ENCODE measurements at places on chromosomes 6 and 20.

GRCh38 chr20:14785065-14785743, 447.8 kb upstream of the FLRT3 start:
- DNase-seq: no peak

DNA sequence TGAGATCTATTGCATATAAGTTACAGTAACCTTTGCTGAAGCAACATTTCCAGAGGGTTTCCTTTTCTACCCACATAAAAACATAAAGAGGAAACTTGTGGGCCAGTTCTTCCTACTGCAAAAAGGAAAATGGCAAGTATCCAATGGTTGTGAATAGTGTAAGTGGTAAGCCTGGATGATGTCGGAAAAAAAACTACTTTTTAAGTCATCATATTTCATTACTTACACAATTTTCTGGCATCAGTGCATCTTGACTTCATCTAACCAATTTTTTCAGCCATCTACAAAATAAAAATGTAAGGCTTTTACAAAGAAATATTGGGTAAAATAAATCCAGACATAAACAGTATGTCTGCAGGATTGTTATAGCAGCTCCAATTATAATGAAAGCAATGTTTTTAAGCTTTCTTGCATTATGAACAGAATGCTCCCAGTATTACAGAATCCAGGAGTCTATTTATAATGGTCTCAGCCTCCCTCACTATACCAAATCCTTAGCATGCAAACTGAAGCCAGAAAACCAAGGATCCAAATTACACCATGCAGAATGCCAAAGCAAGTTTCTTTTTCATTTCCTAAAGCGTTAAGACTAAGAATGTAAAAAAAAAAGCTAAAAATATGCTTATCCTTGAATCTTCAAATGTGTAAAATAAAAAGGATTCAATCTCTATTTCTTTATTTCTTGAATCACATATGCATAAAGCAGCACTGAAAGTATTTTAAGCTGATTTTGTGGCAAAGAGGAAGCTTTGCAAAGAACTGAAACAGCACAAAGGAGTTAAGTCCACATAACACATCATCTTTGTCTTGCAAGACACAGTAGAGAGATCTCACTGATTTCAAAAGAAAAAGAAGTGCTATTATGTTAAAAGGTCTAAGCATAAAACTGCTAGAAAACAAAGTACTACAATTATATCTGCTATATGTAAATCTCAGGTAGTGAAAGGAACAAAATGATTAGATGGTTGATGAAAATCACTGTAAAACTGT, 126.8 kb upstream of the HMGCLL1 start:
- no peak for DNase-seq

DNA sequence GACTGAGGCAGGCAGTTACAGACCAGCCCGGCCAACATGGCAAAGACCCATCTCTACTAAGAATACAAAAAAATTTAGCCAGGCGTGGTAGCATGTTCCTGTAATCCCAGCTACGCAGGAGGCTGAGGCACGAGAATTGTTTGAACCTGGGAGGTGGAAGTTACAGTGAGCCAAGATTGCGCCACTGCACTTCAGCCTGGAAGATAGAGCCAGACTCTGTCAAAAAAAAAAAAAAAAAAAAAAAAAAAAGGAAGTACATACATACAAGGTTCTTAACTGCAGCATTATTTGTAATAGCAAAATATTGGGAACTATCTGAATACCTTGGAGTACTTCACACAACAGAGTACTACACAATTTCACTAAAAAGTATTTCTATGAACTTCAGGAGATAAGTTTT, 183.5 kb upstream of the OLIG3 start:
- no peak for DNase-seq

DNA sequence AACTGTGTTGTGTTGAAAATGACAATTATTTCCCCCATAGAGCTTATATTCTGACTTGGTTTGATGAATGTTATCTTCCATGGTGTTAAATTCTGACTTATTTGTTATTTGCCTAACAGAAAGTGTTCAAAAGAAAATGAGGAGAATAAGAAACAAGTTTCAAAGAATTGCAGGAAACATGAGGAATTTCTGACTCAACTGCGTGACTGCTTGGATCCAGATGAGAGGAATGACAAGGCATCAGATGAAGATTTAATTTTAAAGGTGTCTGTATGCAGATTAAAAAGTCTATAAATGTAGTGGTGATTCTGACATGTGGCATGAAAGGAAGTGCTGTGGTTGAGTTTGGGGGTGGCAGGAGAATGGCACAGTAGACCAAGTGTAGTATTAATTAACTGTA, 50.6 kb downstream of the CCDC170 start:
- peak; percentile 3 for DNase-seq

DNA sequence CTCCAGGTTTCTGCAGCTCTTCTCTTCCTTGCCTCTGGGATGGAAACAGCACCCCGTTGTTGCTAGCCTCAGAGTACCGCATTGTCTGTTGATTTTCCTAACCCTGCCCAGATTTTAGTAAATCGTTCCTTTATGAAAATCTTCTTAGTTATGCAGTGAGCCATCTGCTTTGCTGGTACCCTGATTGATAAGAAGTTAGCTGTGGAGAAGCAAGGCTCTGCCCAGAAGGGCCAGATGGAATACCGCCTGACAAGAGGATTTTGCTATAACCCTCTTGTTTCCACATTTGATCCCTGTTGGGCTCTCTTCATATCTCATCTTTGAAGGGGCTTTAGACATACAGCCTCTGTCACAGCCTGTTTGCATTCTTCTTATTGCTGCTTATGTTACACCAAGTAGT, 229.0 kb downstream of the CDKAL1 start:
- no peak for DNase-seq

DNA sequence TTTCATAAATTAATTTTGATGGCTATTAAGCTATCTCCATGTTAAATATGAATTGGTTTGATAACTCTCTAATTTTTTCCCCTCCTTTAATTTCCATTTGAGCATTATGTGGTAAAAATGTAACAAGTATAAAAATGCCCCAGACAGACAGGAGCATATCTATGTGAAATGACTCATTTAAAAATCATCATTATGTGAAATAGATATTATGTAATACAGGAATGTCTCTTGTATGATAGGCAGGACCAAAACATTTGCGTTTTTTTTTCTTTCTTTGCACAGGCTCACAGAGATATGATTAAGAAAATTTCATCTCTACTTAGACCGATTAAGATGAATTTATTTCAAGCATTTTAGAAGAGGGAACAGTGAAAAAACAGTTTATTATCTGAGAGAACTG, 95.8 kb downstream of the AKAP7 start:
- DNase-seq: no peak

- DNase-seq: no peak
Measured at GRCh38 chr6:87669051-87669450, 33.0 kb downstream of the AKIRIN2 start.

GRCh38 chr6:21587179-21587960, 6.2 kb upstream of the SOX4 start:
- DNase-seq: peak; percentile 11

DNA sequence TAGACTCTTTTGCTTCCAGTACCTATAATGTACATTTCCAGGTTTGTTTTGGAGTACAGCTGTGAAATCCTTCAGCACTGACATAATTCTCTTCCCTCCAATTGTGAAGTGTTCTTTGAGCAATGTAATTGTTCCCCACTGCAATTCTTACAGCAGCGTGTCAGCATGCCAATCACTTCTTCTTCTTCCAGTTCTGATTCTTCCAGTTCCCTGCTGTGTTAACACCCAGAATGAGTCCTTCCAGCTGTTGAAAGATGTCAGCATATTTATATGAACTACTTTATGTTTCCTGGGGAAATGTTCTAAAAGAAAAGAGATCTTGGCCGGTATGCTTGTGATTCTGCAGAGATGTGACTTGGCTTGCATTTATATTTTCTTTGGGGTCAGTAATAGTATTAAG, 213.9 kb downstream of the UNC5CL start:
- DNase-seq: no peak

DNA sequence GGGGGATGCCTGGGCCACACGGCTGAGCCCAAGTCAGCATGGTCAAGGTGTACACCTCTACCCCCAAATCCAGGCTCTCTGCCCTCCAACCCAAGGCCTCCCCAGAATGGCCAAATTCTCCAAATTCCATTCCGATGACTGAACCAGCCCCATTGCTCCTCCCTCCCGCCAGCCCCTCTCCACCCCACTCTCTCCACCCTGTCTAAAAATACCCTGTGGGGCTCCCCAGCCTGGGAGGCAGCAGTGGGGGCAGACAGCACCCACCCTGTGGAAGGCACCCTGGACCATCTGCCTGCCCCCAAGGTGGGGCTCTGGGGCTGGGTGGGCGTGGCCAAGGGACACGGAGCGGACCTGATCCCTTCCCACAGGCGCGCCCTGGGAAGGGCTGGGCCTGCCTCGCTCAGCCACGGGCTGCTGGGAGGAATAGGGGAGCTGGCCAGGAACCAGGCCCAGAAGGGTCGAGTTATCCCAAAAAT, 11.4 kb downstream of the TEAD3 start:
- peak; percentile 41 for DNase-seq

DNA sequence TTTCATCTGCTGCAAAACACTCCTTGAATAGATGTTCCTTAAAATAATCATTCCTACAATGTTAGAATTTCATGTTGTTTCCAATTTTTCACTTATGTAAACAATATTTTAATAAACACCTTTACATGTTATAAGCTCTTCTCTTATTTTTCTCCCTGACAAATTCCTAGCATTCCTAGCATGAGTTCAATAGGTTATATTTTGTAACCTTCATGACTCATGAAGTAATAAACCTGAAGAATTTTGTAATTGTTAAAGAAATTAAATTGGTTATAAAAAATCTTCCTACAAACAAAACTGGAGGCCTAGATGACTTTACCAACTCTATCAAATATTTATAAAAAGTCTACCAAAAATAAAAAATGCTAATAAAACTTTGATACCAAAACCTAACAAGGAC, 66.3 kb downstream of the NT5E start:
- DNase-seq: peak; percentile 23

DNA sequence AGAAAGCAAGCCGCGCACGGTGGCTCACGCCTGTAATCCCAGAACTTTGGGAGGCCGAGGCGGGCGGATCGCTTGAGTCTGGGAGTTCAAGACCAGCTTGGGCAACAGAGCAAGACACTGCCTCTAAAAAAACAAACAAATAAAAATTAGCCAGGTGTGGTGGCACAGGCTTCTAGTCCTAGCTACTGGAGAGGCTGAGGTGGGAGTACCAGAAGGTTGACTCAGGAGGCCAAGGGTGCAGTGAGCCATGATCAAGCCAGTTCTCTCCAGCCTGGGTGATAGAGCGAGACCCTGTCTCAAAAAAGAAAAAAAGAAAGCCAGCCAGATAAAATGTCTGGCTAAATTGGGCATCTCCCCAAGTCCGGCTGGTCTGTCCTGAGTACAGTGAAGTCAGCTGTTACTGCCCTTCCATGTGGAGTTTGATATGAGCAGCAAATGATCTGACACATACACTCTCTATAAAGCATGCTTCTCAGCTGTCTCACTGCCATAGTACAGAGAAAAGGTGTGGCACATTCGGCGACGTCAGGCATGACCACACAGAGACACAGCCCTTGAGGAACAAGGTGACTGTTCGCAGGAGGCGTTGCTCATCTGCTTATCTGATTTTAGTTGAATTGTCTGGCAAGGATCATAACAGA, 13.0 kb downstream of the CD83 start:
- DNase-seq: no peak

- no peak for DNase-seq
Measured at GRCh38 chr6:108781419-108782100, 66.7 kb upstream of the ARMC2 start.

All from HT1080 (cell line).